Myometrial cell (primary cell): ENCODE measurements at places on chromosomes 3 and 15. TPM values are rescaled to one million over a fixed set of nuclear protein-coding genes. Genes with fewer than 3 reads are reported as not detected.

Gene GOLGA6L7
- total RNA-seq = not detected in 2 replicates

Gene MB21D2
- total RNA-seq = 14.2 and 16.1 TPM in 2 replicates

Gene TRPM1
- not detected in 2 replicates for total RNA-seq

Gene ALDH1L1
- total RNA-seq = 2.7 and 2.9 TPM in 2 replicates

Gene ANXA2
- total RNA-seq = 7,066 and 7,388 TPM in 2 replicates

Gene GP5
- total RNA-seq = under 0.01 TPM in 2 replicates

Gene FBXW12
- total RNA-seq = not detected in 2 replicates

Gene STT3B
- total RNA-seq = 116 and 152 TPM in 2 replicates

Gene REC114
- total RNA-seq = not detected in 2 replicates

Gene HESX1
- not detected in 2 replicates for total RNA-seq

Gene NEO1
- total RNA-seq = 17.6 and 23.7 TPM in 2 replicates

Gene RHOV
- total RNA-seq = not detected in 2 replicates

Gene PPP1R14D
- not detected in 2 replicates for total RNA-seq

Gene MST1R
- total RNA-seq = under 0.01 and 0.53 TPM in 2 replicates

Gene NPAP1
- total RNA-seq = not detected in 2 replicates

Gene SLC2A2
- not detected in 2 replicates for total RNA-seq

Gene CCDC33
- 0.29 and 1.6 TPM in 2 replicates for total RNA-seq

Gene PCOLCE2
- total RNA-seq = 4.4 TPM in 1 of 2 replicates, not detected in the other

Gene CRABP1
- total RNA-seq = not detected in 2 replicates

Gene LSAMP
- under 0.01 and 0.18 TPM in 2 replicates for total RNA-seq

Gene ZBED2
- total RNA-seq = not detected in 2 replicates

Gene AGTR1
- not detected in 2 replicates for total RNA-seq

Gene MYO5C
- not detected in 2 replicates for total RNA-seq

Gene CLDN16
- 0.35 and 1.2 TPM in 2 replicates for total RNA-seq

Gene AQP9
- total RNA-seq = not detected in 2 replicates

Gene GABRR3
- total RNA-seq = not detected in 2 replicates

Gene TMCO5A
- total RNA-seq = not detected in 2 replicates

Gene SCN11A
- total RNA-seq = not detected in 2 replicates

Gene CCDC54
- not detected in 2 replicates for total RNA-seq

Gene PIK3CB
- total RNA-seq = 6.1 and 6.2 TPM in 2 replicates

Gene NR1I2
- not detected in 2 replicates for total RNA-seq

Gene VGLL3
- 43.0 and 53.7 TPM in 2 replicates for total RNA-seq

Gene IL17RD
- 3.5 and 4.6 TPM in 2 replicates for total RNA-seq

Gene FYTTD1
- total RNA-seq = 34.0 and 37.7 TPM in 2 replicates

Gene TTC21A
- total RNA-seq = 2.0 and 6.0 TPM in 2 replicates

Gene FAM3D
- not detected in 2 replicates for total RNA-seq

Gene ADGRG7
- not detected in 2 replicates for total RNA-seq

Gene MNS1
- total RNA-seq = 3.2 and 3.7 TPM in 2 replicates

Gene HMG20A
- 20.5 and 30.5 TPM in 2 replicates for total RNA-seq

Gene CYP8B1
- total RNA-seq = not detected in 2 replicates

Gene GTPBP8
- total RNA-seq = 41.8 and 46.3 TPM in 2 replicates

Gene TGM5
- not detected in 2 replicates for total RNA-seq

Gene C3orf20
- total RNA-seq = not detected in 2 replicates

Gene SAMMSON
- total RNA-seq = not detected in 2 replicates

Gene MAP1A
- total RNA-seq = 30.6 and 36.9 TPM in 2 replicates

Gene KLF15
- total RNA-seq = 4.6 and 7.1 TPM in 2 replicates

Gene KNG1
- total RNA-seq = not detected in 2 replicates

Gene PLXNA1
- 42.4 and 47.9 TPM in 2 replicates for total RNA-seq

Gene GOLGA6A
- total RNA-seq = not detected in 2 replicates
